ENCODE measurements at places on chromosomes 1 and 21.
A peak's percentile ranks its signal among the peaks of the same experiment; 100 is the strongest.

DNA sequence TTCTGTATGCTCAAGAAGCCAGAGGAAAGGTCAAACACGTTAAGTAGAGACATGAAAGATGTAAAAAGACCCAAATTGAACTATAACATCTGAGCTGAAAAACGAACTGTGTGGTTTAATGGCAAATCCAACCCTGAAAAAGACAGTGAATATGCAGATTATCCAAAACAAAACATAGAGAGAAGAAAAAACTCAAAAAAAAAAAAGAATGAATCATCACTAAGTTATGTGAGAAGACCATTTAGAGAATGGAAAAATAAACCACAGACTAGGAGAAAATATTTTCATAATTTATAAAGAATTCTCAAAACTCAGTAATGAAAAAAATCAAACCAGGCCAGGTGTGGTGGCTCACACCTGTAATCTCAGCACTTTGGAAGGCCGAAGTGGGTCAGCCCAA lies 253.3 kb downstream of the PLPP3 start:
- no peak for DNase-seq

DNA sequence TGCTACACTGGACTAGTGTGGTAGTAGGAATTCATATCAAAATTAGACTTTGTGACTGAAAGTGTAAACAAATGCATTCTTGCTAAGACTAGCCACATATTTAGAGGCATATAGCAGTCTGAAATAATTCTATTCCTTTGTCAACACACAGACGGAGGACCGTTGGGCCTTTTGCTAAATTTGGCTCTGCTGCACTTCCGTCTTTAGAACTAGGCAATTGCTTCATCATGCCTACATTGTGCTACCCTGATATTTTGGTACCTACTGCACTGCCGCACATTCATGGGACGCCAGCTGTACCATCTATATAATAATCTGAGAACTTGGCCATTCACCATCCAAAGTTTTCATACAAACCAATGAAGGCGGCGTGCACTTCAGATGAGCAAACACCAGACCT lies 346.8 kb downstream of the KIF26B start:
- no peak for DNase-seq

DNA sequence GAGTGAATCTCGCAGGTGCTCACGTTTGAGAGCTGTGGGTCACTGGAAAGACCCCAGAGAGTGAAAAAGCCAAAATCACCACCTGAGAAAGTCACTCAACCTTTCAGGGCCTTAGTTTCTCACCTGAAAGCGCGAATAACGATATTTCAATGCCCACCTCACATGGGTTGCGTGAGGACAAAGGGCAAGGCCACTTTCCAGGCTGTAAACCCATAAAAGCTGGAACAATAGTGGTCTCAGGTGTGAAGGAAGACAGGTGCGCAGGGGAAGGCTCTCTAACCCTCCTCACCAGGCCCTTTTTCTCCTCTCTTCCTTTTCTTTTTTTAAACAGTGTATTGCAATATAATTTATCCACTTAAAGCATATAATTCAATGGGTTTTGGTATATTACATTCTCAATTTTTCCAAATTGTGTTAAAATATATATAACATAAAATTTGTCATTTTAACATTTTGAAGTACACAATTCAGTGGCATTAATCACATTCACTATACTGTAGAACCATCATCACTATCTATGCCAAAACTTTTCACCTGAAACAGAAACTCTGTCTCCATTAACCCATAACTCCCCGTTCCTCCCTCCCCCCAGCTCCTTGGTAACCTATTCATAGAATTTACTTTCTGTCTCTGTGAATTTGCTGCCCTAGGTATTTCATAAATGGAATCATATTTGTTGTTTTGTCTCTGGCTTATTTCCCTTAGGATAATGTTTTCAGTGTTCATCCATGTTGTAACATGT lies 118.4 kb upstream of the TNR start:
- no peak for DNase-seq

- no peak for DNase-seq
Measured at GRCh38 chr1:175089136-175089718, 21.6 kb downstream of the TNN start.

DNA sequence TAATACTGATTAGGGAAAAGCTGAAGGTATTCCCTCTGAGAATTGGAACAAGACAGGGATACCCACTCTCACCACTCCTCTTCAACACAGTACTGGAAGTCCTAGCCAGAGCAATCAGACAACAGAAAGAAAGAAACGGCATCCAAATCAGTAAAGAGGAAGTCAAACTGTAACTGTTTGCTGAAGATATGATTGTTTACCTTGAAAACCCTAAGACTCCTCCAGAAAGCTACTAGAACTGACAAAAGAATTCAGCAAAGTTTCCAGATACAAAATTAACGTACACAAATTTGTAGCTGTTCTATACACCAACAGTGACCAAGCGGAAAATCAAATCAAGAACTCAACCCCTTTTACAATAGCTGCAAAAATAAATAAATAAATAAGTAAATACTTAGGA lies 78.6 kb downstream of the EXTL2 start:
- DNase-seq, result no peak

- no peak for DNase-seq
Measured at GRCh38 chr1:189175889-189176288, 1301.8 kb downstream of the BRINP3 start.

DNA sequence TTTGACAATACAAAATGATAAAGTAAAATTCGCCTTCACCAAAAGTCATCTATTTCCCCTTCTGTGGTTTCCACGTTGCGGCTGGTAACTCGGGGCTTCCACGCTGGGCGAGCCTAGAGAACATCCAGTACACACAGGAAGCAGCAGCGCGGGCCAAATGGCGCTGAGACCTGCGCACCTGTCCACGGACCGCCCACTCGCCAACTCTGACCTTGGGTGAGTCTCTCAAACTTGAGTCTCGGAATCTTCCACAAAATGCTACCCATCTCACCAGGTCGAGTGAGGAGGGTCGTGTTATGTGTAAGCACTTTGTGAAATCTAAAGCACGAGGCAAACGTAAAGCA lies 820 bp upstream of the TTF2 start:
- DNase-seq, result peak; percentile 64

DNA sequence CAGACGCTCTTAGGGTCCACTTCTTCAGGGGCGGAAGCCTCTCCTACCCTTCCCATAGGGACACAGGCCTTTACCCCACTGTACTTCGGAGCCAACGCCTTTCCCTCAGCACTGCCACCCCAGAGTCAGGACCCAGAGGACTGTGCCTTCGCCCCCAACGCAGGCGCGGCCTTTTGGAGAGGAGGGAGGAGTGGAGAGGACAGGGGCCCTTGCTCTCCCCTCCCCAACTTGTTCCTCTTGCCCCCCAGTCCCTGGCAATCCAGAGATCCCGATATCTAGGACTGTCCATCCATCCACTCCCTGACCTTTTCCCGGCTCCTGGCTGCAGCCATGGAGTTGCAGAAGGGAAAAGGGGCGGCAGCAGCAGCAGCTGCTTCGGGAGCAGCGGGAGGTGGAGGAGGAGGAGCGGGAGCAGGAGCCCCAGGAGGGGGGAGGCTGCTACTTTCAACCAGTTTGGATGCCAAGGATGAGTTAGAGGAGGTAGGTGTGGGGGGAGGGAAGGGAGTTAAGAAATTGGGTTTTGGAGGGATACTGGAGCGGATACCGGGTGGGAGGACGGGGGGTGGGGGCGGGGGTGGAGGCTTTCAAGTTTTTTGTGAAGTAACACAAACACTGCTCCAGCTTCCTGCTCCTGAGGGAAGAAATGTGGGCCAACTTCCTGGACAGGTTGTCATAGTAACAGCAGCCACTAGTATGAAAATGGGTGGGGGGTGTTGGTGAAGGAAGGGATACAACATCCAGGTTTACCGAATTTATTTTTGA lies 636 bp downstream of the INTS3 start:
- DNase-seq, result peak; percentile 27

DNA sequence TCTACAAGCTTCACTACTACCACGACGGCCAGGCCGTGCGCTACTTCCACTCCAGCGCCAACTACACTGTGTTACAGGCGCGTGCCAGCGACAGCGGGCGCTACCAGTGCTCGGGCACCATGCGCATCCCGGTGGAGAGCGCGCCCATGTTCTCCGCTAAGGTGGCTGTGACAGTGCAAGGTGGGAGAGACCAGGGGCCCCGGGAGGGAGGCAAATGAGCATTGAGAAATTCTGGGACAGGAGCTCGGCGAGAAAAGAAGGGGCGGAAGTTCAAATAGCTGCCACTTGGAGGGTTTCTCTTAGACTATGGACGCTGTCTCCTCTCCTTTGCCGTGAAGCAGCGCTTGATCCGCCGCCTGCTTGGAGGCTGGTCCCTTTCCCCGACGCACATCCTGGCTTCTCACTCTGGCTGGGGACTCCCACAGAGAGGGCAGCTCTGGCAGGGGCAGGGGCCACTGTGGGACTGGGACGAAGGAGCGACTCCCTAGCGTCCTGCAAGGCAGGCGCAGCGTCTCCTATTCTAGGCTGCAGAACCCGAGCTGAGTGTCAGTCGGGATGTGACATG lies 4.6 kb downstream of the FCRLB start:
- peak; percentile 19 for DNase-seq

DNA sequence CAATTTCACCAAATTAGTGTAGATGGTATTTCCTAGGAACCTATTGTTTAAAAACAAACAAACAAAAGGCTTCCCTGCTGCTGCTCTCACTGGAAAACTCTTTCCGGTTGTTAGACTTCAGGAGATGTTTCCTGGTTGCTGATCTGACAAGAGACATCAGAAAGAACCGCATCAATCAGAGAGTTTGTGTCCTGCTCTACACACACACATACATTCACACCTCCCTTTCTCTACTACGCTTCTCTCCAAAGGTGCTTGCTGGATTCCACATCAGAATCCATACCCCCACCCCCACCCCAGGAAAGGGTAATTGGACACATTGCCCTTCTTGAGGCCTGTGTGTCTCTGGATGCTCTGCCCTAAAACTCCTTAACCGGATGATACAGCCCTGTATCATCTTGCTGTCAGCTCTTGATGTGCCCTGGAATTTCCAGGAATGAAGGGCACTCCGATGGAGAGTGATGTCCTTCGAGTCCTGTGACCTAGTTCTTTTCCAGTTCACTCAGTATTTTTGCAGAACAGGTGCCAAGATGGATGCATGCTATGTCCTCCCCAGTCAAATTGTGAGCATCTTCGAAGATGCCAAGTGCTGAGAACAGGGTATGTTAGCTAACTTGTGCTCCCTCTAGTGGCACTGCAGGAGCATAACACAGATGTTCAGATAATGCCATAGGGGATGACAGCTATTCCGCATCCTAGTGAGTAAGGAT lies 113.7 kb upstream of the SLC35F3 start:
- no peak for DNase-seq

GRCh38 chr1:51168266-51168845 lies 66.3 kb downstream of the C1orf185 start:
- DNase-seq, result no peak

GRCh38 chr1:151825751-151826660 lies 5.6 kb downstream of the RORC start:
- DNase-seq, result no peak

- DNase-seq, result no peak
Measured at GRCh38 chr1:219582296-219582695, 30.6 kb downstream of the ZC3H11B start.

GRCh38 chr1:48006264-48006663 lies 9.1 kb upstream of the TRABD2B start:
- DNase-seq, result no peak

GRCh38 chr1:172375211-172375631 lies 45.3 kb upstream of the C1orf105 start:
- no peak for DNase-seq

GRCh38 chr1:193270996-193271395 lies 84.6 kb upstream of the B3GALT2 start:
- DNase-seq, result no peak

DNA sequence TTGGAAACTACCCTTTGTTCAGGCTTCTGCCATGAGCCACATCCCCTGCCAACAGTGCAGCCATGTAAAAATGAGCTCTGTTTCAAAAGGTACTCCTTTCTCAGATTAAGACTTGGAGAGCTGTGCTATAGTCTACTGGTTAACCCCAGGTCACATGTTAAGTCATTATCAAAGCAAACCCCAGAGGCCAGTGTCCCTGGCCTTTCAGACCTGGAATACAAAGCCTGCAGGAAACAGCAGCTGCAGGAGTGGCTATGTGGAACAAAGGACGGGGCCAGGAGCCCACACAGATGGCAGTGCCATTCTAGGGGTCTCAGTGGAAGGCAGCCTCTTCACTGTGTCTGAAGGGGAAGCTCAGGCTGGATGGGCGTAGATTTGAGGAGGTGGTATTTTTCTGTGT lies 6.7 kb downstream of the ZNF496 start:
- DNase-seq, result no peak

DNA sequence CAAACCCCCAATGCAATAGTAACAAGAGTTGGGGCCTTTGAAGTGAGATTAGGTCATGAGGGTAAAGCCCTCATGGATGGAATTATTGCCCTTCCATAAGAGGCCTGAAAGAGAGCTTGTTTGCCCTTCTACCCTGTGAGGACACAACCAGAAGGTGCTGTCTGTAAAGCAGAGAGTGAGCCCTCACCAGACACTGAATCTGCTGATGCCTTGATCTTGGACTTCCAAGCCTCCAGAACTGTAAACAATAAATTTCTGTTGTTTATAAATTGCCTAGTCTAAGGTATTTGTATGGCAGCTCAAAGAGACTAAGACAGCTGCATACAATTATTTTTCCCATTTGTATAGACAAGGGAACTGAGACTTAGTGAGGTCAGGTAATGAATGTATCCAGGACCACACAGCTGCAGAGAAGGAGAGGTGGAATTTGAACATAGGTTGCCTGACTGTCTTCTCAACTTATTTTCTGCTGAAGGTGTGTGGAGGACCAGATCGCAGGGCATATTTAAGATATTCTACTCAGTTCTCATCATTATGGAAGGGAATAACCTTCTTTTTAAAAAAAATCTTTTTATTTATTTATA lies 18.7 kb downstream of the IL23R start:
- no peak for DNase-seq

GRCh38 chr1:156347331-156347730 lies 9.0 kb downstream of the TSACC start:
- DNase-seq, result no peak

DNA sequence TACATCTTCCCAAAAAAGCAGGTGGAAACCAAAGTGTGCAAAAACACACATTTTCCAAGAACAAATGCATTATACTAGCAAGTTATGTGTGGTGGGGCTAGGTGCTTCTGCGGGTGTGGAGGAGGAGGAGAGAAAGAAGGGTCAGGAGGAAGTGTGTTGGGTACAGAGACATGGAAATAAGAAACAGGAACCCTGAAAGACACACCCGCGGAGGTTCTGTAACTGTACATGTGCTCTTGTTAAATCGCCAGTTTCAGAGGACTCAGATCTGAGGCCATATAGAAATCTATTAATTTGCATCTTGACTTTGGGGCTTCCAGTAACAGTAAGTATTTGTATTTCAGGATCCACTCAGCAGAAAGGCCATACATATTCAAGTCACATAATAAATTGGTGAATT lies 30.9 kb downstream of the ERG start:
- DNase-seq, result no peak

DNA sequence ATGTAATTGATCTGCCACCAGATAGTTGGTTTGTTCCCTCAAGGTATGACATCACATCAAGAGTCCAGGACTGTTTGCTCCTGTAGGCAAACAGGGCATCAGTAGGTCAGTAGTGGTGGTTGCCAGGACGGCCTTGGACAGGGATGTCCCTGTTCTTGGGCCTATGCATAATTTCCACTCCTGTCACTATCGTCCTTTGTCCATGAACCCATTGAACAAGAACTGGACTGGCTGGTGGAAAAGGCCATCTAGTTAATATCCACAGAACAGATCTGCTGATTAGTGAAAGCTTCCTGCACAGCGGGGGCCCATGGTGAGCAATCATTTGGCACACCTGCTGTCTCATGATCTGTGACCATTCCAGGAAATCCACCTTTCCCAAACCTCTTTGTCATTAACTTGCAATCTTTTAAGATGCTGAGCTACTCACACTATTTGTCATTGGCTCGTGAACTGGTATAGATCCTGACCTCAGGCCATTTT lies 12.4 kb upstream of the BSDC1 start:
- DNase-seq, result no peak

- DNase-seq, result no peak
Measured at GRCh38 chr1:15668089-15668754, 15.9 kb upstream of the PLEKHM2 start.

Measured in T-cell (primary cell).